Thyroid gland (tissue), 4 donors: ENCODE measurements at places on chromosomes 16 and 17.
A peak's percentile ranks its signal among the peaks of the same experiment; 100 is the strongest.

- no peak for DNase-seq
These were observed 75.1 kb downstream of the FOXL1 start for GRCh38 chr16:86653285-86654006.

DNA sequence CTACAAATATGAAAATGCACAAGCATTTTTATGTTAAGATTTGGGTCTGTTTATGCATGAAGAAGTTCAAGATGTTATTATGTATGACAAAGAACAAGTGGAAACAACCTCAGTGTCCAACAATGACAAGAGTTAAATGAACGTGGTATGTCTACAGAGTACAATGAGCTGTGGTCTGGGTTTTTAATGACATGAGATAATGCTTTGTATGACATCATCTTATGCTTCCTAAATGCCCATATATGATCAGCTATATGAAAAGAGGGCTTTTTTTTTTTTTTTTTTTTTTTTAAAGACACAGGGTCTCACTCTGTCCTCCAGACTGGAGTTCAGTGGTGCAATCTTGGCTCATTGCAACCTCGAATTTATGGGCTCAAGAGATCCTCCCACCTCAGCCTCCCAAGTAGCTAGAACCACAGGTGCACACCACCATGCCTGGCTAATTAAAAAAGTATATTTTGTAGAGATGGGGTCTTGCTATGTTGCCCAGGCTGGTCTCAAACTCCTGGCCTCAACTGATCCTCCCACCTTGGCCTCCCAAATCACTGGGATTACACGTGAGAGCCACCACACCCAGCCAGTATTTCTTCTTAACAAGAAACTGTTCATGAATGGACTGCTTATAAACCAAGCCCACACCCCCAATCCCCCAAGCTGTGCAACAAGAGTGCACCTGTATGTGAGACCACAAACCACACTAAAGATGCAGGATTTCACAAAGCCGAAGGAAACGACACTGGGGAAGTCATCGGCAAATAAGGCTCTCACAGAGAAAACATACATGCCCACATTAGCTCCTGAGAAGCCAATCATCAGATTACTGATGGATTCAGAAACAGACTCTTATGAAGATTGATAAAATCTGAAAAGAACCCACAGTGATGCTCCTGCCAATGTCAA, 114.5 kb downstream of the CPPED1 start:
- DNase-seq, result no peak

DNA sequence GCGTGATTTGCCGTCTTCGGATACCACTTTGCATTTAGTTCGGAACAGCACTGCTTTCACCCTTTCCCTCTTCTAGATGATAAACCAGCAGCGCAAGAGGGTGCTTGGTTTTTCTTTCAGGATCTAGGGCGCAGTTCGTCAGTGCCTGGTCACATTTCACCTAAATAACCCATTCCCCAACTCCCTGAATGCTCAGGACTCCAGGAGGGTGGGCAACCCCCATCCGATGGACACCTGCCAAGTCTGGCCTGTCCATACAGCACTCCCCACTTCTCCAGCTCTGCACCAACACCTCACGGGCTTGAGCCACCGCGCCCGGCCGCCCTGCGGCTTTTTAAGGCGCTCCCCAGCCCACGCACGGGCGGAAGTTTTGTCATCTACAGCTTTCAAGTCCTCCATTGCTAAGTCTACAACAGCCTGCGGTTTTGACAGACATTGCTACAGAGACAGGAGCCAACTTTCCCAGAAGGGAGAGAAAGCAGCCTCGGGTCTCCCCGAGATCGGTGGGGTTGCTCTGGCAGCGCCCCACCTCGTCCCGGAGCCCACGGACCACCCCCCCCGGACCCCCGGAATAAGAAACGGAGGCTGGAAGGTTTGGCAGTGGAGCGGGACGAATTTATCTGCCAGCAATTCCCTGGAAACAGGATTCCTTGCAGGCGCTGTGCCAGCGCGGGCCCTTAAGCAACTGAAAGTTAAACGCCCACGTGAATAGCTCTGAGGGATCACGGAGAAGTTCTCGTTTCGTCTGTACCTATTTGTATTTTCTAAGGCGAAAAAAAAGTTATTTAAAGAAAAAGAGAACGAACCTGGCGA, 38.6 kb upstream of the SLFN13 start:
- DNase-seq, result peak; percentile 74

DNA sequence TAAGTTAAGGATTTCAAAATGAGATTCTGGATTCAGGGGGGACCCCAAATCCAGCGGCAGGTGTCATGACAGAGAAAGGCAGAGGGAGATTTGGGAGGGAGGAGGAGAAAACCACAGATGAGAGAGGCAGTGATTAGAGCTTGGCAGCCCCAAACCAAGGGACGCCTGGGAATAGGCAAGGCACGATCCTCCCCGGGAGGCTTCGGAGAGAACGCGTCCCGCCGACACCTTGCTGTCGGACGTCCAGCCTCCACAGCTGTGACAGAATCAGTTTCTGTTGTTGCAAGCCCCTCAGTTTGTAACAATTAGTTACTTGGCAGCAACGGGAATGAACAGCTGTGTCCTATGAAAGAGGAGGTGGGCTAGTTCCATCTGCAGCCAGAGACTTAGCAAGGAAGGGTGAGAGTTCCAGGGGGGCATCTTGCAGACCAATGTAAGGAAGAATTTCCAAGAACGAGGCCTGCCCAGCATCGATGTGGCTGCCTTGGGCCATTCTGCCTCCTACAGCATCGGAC, 110.7 kb upstream of the SDK2 start:
- DNase-seq, result no peak

- DNase-seq, result no peak
These were observed 312.2 kb downstream of the TMEM114 start for GRCh38 chr16:8278031-8278580.

GRCh38 chr17:82242698-82242976, 13.8 kb downstream of the SLC16A3 start:
- no peak for DNase-seq
